Stromal cell of bone marrow (primary cell): ENCODE measurements at places on chromosomes 7 and 10.

GRCh38 chr10:130053561-130053960 lies 57.1 kb downstream of the C10orf143 start:
- DNase-seq: peak; percentile 23

GRCh38 chr10:69065406-69066361 lies 22.2 kb upstream of the SRGN start:
- peak; percentile 87 for DNase-seq

- no peak for DNase-seq
Measured at GRCh38 chr7:130823060-130823459, 89.1 kb upstream of the KLF14 start.

GRCh38 chr7:108083980-108084379 lies 46.2 kb downstream of the LAMB4 start:
- DNase-seq: no peak

GRCh38 chr7:35241436-35241835 lies 12.5 kb downstream of the TBX20 start:
- DNase-seq: no peak
